ENCODE measurements at places on chromosomes 12 and 14.

DNA sequence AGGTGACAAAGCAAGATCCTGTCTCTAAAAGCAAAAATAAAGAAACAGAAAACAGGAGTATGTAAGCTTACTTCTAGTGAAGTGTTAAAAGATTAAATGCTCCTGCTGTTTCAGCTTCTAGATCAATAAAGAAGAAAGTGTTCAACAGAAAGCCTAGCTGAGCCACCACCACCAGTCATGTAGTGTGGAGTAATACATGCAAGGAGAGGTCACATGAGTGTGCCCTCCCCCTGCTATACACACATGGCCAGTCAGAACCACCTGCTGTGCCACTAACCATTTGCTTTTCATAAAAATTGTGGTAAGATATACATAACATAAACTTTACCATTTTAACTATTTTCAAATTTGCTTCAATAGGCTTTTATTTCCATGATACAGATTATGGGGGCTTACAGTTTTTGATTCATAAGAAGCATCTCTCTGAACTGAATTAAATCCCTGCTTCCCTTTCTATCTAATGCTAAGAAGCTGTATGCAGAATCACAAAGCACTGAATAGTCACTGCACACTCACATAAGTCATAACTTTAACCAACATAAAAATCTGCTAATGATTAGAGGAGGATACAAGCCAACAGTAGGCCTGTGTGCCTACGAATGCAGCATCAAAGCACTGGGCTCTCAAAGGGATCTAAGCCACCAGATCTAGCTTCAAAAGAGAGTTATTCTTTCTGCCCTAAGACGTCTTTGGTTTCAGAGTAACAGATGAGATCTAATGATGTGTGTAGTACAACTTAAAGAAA, 515.5 kb downstream of the C12orf50 start:
- DNase-seq, result no peak

- DNase-seq, result no peak
Observed at GRCh38 chr12:30725739-30726138, 29.0 kb downstream of the CAPRIN2 start.

- no peak for DNase-seq
Observed at GRCh38 chr12:14605401-14605989, 37.8 kb upstream of the PLBD1 start.

GRCh38 chr12:2892246-2892645, 1.6 kb downstream of the TULP3 start:
- DNase-seq, result no peak

DNA sequence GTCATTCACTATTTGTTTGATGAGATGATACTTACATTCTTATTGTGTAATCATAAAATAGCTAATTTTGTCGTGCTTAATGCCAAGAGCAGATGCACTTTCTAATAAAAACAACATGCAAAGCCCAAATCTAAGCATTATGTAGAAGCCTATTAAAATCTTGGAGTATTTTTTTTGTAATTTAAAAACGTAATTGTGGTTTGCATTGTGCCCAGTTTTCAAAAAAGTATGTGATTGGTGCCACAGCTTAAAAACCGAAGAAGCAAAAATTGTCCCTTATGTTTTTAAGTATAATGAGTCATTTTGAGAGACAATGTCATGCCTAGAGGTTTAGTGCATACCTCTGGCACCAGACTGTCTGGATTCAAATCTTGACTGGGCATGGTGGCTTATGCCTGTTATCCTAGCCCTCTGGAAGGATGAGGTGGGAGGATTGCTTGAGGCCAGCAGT, 464.8 kb upstream of the RGS6 start:
- no peak for DNase-seq

DNA sequence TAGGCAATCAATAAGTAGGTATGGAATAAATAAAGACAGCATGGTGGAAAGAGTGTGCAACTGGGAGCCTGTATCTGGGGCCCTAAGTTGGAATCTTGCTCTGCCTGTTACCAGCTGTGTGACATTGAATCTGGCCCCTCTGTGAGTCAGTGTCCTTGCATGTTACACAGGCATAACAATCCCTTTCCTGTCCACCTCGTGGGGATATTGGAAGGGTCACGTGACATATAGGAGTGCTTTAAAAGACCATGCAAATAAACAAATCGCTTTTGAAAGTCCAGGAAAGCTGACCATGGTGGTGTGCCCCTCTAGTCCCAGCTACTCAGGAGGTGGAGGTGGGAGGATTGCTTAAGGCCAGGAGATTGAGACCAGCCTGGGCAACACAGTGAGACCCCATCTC, 51.1 kb upstream of the VRK1 start:
- DNase-seq, result no peak

DNA sequence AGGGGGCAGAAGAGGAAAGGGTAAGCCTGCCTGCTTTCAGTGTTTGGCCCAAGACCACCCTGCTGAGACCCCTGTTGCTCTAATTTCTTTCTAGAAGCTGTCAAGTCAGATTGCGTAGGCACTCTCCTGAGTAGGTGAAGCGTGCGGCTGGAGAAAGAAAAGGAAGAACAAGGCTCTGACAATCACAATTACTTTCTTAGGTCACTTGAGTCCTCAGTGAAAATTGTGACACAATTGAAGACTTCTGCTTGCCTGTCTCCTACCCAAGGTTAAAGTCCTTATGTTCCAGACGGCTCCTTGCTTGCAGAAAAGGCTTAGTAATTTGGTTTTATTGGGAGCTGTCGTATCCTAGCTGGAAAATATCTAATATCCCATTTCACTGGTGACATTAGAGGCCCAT, 721 bp upstream of the CTSG start:
- no peak for DNase-seq

- DNase-seq, result no peak
Observed at GRCh38 chr12:57624441-57625220, 8.4 kb downstream of the B4GALNT1 start.

DNA sequence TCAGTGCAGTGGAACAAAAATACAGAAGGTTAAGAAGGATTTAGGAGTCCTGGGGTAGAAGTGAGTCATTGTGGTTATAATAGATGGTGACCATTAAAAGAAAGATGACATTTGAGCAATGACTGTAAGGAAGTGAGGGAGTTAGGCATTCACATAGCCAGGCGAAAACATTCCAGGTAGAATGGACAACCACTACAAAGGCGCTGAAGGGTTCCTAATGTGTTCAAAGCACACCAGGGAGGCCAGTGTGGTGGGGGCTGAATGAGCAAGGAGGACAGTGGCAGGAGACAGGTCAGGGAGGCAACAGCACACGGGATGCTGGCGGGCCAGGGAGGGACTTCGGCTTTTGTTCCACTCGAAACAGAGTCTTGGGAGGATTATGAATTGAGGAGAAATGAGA, 129.9 kb downstream of the NPAS3 start:
- DNase-seq, result no peak

GRCh38 chr12:55789171-55789570, 28.4 kb downstream of the SARNP start:
- no peak for DNase-seq

- DNase-seq, result no peak
Observed at GRCh38 chr12:102468261-102468915, 12.0 kb downstream of the IGF1 start.

- peak; percentile 82 for DNase-seq
Observed at GRCh38 chr12:47779301-47779942, 6.4 kb downstream of the SLC48A1 start.

- no peak for DNase-seq
Observed at GRCh38 chr12:131693149-131693548, 17.7 kb upstream of the SFSWAP start.

DNA sequence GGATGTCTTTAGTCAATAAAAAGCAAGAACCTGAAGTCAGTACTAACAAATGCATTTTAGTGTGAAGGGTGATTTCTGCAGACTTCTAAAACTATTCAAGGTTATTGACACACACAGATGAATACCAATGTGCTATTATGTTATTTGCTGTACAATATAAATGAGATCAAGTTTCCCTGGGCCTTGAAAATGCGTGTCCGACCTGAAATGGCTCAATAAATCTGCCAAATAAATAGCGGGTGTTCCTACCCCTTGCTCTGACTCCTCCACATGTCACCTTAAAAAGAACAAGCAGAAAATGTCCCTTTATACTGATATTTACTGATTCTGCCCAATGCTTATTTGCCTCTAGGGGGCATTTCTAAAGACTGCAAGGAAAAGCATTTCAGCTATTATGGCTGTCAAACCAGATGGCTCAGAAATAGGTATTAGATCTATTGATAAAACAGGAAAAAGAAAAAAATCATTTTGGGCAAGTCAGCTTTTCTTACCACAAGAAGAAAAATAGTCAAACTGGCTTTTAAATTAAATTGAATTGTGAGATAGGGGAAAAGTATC, 367.3 kb upstream of the KITLG start:
- no peak for DNase-seq

GRCh38 chr14:53545217-53545616, 392.1 kb upstream of the DDHD1 start:
- no peak for DNase-seq

DNA sequence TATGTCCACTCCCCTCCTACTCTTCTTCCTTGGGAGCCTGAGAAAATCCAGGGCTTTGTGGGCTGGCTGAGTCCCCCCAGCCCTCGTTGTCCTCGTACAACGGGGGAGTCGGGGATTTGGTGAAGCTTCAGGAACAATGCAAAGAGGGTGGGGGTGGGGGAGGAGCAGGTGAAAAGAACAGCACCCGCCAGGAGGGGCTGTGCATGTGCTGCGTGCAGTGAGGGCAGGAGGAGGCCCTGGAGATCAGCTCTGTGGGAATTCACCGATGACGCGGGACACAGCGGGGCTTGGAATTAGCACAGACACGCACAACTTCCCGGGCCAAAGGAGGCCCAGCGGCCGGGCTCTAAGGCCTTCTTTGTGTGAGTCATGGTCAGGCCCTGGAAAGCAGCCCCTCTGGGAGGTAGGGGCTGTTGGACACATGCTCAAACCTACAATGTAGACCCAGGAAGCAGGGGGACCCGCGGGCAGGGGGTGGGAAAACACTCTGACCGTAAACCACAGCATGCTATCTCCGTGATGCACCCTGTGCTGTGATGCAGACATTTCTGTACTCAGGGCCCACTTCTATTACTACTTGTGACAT, 32.8 kb downstream of the RBM19 start:
- DNase-seq, result no peak

GRCh38 chr12:127606476-127607015, 660.4 kb upstream of the TMEM132C start:
- no peak for DNase-seq

- DNase-seq, result no peak
Observed at GRCh38 chr14:30848449-30849240, 25.7 kb upstream of the COCH start.

GRCh38 chr14:21631084-21631483, 3.7 kb downstream of the OR10G2 start:
- no peak for DNase-seq

- DNase-seq, result no peak
Observed at GRCh38 chr14:65972891-65973290, 513.3 kb upstream of the CCDC196 start.

DNA sequence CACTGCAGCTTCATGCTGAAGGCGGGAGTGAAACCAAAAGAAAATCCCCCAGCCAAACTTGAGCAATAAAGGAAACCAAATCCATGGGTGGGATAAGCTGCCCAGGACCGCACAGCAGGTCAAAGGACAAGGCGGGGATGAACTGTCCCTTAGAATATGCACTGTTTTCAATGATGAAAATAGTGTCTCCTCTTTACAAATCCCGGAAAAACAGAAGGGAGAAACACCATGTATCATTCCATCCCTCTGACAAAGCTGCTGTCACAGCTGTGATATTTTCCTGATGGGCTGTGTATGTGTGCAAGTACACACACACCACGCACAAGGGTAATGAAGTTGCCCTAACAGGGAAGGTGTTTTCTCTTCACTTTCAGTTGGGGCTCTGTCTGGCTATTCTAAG, 70.3 kb downstream of the ACTN1 start:
- DNase-seq, result no peak
